ENCODE measurements at places on chromosomes 2 and 18.

GRCh38 chr2:217101972-217102371 lies 242.1 kb upstream of the TNP1 start:
- DNase-seq: no peak

DNA sequence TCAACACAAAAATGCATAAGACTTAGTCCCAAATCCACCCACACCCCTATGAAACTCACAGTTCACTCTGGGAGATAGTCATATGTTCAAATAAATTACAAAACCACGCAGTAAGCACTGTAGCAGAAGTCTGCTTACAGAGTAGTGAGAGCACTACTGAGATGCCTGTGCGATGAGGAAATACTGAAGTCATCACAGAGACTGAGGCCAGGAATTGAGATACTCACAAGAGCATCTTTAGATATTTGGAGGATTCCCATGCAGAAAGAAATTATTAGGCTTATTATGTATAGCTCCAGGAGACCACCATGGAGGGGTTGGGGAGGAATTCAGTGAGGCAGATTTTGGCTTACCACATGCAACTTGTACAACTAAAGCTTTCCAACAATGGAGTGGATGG lies 82.3 kb downstream of the ANTXR1 start:
- no peak for DNase-seq

GRCh38 chr18:77015169-77015568 lies 117.4 kb downstream of the MBP start:
- no peak for DNase-seq

DNA sequence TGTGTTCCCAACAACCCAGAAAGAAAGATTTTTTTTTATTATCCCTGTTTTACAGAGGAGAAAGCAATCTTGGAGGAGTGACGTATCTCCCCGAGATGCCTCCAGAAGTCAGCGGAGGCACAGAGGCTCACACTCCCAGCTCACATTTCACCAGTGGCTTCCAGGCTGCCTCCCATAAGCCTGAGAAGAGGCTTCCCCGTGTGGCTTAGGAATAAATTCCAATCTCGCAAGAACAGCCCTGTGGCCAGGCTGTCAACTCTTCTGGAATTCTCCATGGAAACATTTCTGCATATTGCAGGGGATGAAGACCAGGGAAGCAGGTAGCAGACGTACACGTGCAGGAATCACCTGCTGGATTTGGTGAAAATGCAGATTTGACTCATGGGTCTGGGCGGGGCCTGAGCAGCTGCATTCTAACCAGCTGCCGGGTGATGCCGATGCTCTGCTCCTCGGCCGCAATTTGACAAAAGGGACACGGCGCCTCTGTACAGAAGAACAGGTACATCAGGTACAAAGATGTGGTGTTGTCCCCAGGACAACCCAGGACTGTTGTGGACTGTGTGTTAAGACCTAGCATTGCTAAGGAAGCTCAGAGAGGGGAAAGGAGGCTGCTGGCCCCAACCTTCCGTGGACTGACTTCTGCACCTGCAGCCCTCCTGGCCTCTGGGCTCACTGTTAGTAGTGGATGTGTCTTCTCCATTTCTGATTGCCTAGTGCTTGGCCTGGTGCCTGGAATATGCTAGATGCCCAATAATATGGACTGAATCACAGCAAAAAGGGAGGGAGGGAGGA lies 114.2 kb upstream of the ID2 start:
- DNase-seq: no peak

GRCh38 chr2:136495636-136496035 lies 269.7 kb upstream of the THSD7B start:
- DNase-seq: no peak

Measured in activated CD4-positive, alpha-beta T cell treated with anti-CD3 and anti-CD28 coated beads, Interleukin-2, amount 50 U/mL, for 16 hours (primary cell).